Spinal cord (tissue), 10 donors: ENCODE measurements at places on chromosomes 12 and 14.

DNA sequence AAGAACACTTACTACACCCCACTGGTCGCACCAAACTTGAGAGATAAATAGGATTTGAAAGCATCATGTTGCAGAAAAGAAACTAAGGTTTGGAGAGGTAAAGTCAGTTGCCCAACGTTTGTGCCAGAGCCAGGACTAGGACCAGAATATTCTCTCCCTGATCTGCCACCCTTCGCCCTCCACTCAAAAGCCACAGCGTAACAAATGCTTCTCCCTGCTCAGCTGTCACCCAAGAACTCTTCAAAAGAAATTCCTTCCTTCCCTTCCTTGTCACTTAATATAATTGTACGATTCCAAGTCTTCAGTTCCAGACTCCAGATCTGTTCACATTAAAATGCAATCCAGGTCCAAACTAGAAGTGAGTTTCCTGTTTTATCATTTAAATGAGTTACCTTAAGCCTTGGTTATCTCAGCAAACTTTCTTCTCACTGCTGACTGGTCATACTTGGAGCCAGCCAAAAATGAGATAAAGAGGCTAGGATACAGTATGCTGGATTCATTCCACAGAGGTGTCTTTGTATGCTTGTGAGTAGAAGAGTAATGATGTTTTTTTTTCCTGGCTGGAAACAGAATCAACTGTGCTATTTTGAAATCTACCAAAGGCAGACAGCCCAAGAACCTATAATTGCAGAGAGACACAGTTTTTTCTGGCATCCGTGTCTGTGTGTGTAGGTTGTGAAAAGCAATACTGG lies 12.8 kb upstream of the PPFIBP1 start:
- no peak for DNase-seq

GRCh38 chr14:74509587-74510222 lies 16.1 kb downstream of the ISCA2 start:
- DNase-seq: no peak

DNA sequence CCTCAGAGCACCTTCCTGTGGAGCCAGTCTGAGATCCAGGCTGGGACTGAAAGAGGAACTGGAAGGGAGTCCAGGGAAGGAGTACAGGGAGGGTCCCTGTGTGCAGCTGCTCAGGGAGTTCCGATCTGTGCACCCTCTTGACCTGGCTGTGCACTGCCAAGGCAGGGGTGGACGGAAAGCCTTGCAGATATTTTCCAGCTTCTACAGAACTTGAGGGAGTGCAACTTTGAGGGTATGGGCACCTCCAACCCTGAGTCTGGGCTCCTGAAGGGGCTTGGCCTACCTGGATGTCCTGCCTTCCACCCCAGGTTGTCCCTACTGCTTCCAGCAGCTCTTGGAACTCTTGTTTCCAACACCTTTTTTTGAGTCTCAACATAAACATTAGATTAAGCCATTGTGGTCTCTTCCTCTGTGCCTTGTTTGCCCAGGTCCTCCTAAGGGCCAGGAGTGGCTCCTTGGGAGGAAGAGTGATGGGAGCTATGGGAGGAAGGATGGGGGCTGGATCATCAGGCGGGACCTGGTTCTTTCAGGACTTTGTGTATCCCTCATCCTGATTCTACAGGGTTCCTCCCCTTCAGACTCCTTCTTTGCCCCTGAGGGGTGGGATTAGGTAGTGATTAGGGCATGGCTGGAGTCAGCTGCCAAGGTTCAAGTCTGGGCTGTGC lies 3.5 kb downstream of the KRT7 start:
- no peak for DNase-seq

GRCh38 chr12:67531501-67531900 lies 117.0 kb upstream of the DYRK2 start:
- DNase-seq: no peak

- no peak for DNase-seq
Observed at GRCh38 chr14:37991027-37991426, 216.7 kb upstream of the SSTR1 start.
